Bladder microvascular endothelial cell (primary cell): ENCODE measurements at places on chromosomes 11 and 22. TPM values are rescaled to one million over a fixed set of nuclear protein-coding genes. Genes with fewer than 3 reads are reported as not detected.

The PRG3 gene
- total RNA-seq, result not detected in 2 replicates

The MOGAT2 gene
- total RNA-seq, result not detected in 2 replicates

The CFAP300 gene
- total RNA-seq, result not detected in 2 replicates

The NRGN gene
- total RNA-seq, result 0.31 and 0.81 TPM in 2 replicates

The ZNF215 gene
- 1.4 and 2.3 TPM in 2 replicates for total RNA-seq

The PLAAT4 gene
- 2.5 and 5.5 TPM in 2 replicates for total RNA-seq

The OR8G1 gene
- not detected in 2 replicates for total RNA-seq

The PIK3IP1 gene
- total RNA-seq, result 14.7 and 27.9 TPM in 2 replicates

The SPCS2 gene
- 8.6 and 31.7 TPM in 2 replicates for total RNA-seq

The MRGPRE gene
- total RNA-seq, result not detected in 2 replicates

The KRTAP5-4 gene
- total RNA-seq, result not detected in 2 replicates

The PGM2L1 gene
- total RNA-seq, result 14.4 and 47.4 TPM in 2 replicates

The APOL1 gene
- total RNA-seq, result 54.8 and 58.3 TPM in 2 replicates

The TEX12 gene
- not detected in 2 replicates for total RNA-seq

The FGF4 gene
- total RNA-seq, result not detected in 2 replicates

The GLYATL1 gene
- total RNA-seq, result not detected in 2 replicates

The MRGPRX3 gene
- 1.3 TPM in 1 of 2 replicates, not detected in the other for total RNA-seq

The PLAAT2 gene
- 0.13 TPM in 1 of 2 replicates, not detected in the other for total RNA-seq

The INPP5J gene
- 0.50 TPM in 1 of 2 replicates, not detected in the other for total RNA-seq

The USH1C gene
- not detected in 2 replicates for total RNA-seq

The PATE4 gene
- total RNA-seq, result under 0.01 TPM in 1 of 2 replicates, not detected in the other

The DDX6 gene
- total RNA-seq, result 76.4 and 159 TPM in 2 replicates

The CEND1 gene
- not detected in 2 replicates for total RNA-seq

The ANO1 gene
- 0.13 and 0.32 TPM in 2 replicates for total RNA-seq

The POTEH gene
- total RNA-seq, result 0.06 TPM in 1 of 2 replicates, not detected in the other

The HSPB2 gene
- not detected in 2 replicates for total RNA-seq

The F2 gene
- not detected in 2 replicates for total RNA-seq

The ADAMTS8 gene
- total RNA-seq, result not detected in 2 replicates

The CD248 gene
- 0.25 and 1.3 TPM in 2 replicates for total RNA-seq

The PCNX3 gene
- total RNA-seq, result 10.0 and 25.1 TPM in 2 replicates

The OR56A1 gene
- not detected in 2 replicates for total RNA-seq

The SCO2 gene
- 1.8 and 5.8 TPM in 2 replicates for total RNA-seq
